Renal cortical epithelial cell (primary cell): ENCODE measurements at places on chromosomes 4 and X. TPM values are rescaled to one million over a fixed set of nuclear protein-coding genes. Genes with fewer than 3 reads are reported as not detected.

DNA sequence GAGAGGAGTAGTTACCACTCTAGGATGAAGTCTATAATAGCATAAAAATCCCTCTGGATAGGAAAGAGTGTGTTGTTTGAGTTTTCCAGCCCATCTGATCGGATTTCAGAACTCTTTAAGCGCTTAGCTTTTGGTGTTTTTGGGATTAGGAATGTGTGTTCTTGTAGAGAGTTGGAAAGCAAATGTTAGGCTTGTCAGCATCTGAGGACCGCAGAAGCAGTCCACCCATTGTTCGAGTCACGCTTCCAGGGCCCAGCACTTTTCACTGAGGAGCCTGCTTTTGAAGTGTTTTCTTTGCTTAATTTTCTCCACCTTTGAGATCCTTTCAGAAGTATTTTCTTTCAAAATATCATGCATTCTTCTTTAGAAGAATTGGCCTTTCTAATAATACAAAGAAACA is 306.2 kb downstream of the TENM3 start:
- no peak for DNase-seq

MAGEA12 gene
- total RNA-seq: not detected in 2 replicates

DNA sequence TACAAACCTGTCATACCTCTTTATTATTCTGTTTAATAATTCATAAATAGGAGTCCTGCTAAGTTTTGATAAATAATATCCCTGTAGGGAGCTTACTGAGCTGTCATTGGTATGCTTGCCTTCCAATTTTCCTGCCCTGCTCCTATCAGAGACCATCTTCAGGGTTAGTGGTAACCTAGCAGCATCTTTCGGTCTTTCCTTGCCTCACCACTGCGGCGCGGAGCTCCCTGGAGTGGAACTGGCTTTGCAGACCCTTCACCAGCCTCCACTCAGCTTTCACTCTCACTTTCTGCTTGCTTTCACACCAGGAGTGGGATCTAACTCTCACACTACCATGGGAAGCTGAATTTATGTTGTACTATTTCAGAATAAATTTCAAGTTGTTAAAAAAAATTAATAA is 481.7 kb upstream of the ATOH1 start:
- no peak for DNase-seq

CLTRN gene
- total RNA-seq: 2.8 and 3.0 TPM in 2 replicates
